ENCODE measurements at places on chromosomes 11 and 22. TPM values are rescaled to one million over a fixed set of nuclear protein-coding genes. Genes with fewer than 3 reads are reported as not detected.

The SCN2B gene
- not detected for total RNA-seq

The CABP4 gene
- total RNA-seq, result 2.0 TPM

The KDM4E gene
- not detected for total RNA-seq

The IL10RA gene
- total RNA-seq, result not detected

The CSNK2A3 gene
- total RNA-seq, result 4.0 TPM

The MB gene
- total RNA-seq, result not detected

The NLRP14 gene
- not detected for total RNA-seq

The PRR5 gene
- 10.8 TPM for total RNA-seq

The RFPL1 gene
- total RNA-seq, result 0.09 TPM

The OSM gene
- not detected for total RNA-seq

The RASD2 gene
- total RNA-seq, result not detected

The OR4C11 gene
- not detected for total RNA-seq

The UBE2L6 gene
- total RNA-seq, result 32.1 TPM

The OR6Q1 gene
- total RNA-seq, result not detected

The MDK gene
- 62.1 TPM for total RNA-seq

The LRP4 gene
- total RNA-seq, result 1.1 TPM

The ZNF195 gene
- total RNA-seq, result 10.0 TPM

The RCE1 gene
- total RNA-seq, result 14.8 TPM

The TRIM77 gene
- not detected for total RNA-seq

The VSTM5 gene
- 0.09 TPM for total RNA-seq

The CBLIF gene
- not detected for total RNA-seq

The SHISAL1 gene
- under 0.01 TPM for total RNA-seq

The OPCML gene
- not detected for total RNA-seq

The MPPED2 gene
- 0.22 TPM for total RNA-seq

The OR56B4 gene
- total RNA-seq, result not detected

The TENM4 gene
- 0.09 TPM for total RNA-seq

The KCNJ1 gene
- total RNA-seq, result not detected

The CEP57 gene
- 41.9 TPM for total RNA-seq

The TRIM49 gene
- total RNA-seq, result not detected

The MUC2 gene
- total RNA-seq, result not detected
